HuH-7.5 (cell line): ENCODE measurements at places on chromosomes 1 and 21.

DNA sequence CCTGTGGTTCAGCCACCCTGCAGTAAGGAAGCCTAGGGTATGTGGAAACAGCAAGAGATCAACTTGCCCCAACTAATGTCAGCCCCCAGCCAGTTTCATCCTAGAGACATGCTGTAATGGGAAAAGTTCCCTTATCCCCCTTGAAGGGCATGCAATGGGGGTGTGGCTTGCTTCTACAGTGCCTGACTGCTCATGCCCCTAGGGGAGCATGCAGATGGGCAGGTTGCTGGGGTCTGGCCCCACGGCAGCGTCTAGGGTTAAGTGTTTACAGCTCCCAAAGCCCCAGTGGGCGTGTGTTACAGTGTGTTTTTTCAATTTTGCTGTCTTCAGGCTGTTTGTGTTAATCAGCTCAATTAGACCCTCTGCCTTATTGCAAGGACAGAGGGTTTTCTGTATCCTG lies 1105.9 kb downstream of the AMY1C start:
- no peak for DNase-seq

- DNase-seq: no peak
These were observed 852 bp downstream of the FAAH start for GRCh38 chr1:46394872-46395465.

DNA sequence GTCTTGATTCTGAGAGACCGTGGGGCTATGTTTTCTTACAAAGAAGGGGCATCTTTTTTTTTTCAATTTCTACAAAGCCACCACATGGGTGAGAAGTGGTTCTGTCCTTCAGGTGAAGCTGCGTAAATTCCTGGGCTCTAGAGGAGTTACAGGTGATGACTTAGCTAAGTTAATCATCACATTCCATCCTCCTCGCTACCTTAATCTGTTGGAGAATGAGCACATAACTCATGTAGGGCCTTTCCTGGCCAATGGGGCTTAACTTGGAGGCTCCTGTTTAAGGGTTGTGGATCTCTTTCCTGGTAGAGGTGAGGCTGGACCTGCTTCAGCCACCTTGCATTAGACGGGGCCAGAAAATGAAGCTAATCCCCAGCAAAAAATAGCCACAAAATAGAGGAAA lies 19.9 kb downstream of the REG4 start:
- DNase-seq: no peak

GRCh38 chr1:146035048-146035423 lies 13.5 kb upstream of the HJV start:
- DNase-seq: no peak

- no peak for DNase-seq
These were observed 108.8 kb downstream of the SYF2 start for GRCh38 chr1:25123551-25123950.

DNA sequence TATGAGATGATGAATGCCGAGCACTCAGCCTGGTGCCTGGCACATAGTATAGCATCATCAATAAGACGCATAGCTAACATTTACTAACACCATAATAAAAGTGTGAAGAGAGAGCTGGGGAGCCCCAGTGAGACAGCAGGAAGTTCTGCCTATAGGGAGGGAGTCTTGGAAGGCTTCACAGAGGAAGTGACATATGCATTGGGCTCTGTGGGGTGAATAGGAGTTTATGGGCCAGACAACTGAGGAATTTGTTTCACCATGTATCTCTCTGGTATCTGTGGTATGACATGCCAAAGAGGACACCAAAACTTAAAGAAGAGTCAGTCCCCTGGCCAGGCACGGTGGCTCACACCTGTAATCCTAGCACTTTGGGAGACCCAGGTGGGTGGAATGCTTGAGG lies 118.3 kb upstream of the TMEM51 start:
- no peak for DNase-seq

GRCh38 chr1:32286763-32287162 lies 5.1 kb upstream of the HDAC1 start:
- no peak for DNase-seq
